ENCODE measurements at places on chromosomes 11 and 22.

DNA sequence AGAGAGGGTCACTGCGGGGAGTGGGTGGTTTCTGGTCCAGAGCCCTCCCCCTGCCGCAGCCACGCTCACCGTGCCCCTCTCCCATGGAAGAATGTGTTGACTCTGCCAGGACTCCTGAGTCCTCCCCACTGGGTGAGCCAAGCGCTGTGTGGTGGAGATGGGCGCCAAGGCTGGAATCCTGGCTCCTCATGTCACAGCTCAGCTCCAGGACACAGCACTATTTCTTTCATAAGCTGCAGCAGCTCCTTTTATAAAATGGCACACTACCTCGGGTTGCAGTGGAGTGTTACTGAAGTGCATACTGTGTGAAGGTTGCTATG, 83.9 kb downstream of the FEZ1 start:
- DNase-seq, result no peak

GRCh38 chr11:19952116-19952605, 208.1 kb downstream of the DBX1 start:
- no peak for DNase-seq

DNA sequence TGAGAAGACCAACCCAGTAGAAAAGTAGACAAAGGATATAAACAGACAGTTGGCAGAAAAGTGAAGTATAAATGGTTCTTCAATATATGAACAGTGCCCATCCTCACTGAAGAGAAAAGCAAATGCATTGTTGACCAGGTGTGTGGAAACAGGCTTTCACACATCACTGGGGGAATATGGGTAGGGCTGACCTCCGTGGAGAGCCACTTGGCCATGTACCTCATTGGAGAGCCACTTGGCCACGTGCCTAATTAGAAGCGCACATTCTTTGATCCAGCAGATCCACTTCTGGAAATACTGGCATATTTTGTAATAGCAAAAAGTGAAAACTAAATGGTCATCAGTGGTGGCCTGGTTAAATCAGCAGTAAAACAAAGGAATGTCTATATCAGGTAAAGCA, 43.2 kb downstream of the PPP6R3 start:
- DNase-seq, result no peak

GRCh38 chr11:64313491-64314145, 3.7 kb downstream of the TRMT112 start:
- DNase-seq, result no peak

GRCh38 chr11:33802194-33802950, 28.1 kb upstream of the FBXO3 start:
- peak; percentile 65 for DNase-seq

DNA sequence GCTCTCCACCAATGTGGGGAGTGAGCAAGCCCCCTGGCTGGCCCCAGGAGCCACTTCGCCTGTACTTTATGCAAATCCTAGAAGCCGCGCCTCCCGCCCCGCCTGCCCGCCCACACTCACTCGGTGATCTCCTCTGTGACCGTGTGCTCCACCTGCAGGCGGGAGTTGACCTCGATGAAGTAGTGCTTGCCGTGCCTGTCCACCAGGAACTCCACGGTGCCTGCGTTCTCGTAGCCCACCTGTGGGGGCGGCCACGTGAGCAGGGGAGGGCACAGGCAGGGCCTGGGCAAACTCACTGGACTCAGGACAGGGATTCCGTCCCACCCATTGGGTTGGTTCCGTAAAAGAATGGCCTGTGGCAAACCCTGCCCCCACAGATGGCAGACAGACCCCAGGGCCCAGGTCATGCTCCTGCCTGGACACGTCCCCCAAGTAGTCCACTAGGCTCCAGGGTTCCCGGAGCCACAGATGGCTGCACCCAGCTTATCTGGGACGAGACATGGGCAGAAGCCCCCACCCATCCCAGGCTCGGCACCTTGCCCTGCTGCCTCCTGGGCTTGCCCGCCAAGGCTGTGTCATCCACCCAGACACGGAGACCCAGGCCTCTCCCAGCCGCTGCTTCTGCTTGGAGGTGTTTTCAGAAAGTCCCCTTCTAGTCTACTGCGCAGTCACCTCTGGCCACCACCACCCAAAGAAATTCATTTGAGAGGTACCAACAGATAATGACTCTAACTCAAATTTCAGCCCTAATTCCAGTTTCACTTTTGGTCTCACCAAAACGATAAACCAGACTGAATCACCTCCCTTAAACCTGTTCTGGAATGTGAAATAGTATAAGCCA, 12.1 kb downstream of the LRFN4 start:
- DNase-seq, result peak; percentile 87

DNA sequence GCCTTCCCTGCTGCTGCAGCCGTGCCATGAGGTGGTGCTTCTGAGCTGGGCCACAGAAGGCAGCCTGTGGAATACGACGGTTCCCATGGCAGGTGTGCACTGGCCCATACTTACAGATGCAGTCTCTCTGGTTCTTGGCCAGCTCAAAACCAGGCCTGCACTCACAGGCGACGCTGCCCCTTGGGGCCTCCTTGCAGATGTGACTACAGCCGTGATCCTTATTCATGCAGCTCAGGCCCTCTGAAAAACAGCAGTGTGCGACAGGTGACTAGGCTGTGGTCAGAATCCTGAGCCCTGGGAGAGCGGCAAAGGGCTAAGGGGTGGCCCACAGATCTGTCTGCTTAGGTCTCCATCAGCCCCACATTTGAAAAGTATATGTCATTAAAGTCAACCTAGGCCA, 22.1 kb downstream of the SCUBE2 start:
- DNase-seq, result no peak

- no peak for DNase-seq
These were observed 16.9 kb upstream of the DBX1 start for GRCh38 chr11:20177136-20177535.

GRCh38 chr22:41848468-41848867, 15.6 kb downstream of the SREBF2 start:
- no peak for DNase-seq

DNA sequence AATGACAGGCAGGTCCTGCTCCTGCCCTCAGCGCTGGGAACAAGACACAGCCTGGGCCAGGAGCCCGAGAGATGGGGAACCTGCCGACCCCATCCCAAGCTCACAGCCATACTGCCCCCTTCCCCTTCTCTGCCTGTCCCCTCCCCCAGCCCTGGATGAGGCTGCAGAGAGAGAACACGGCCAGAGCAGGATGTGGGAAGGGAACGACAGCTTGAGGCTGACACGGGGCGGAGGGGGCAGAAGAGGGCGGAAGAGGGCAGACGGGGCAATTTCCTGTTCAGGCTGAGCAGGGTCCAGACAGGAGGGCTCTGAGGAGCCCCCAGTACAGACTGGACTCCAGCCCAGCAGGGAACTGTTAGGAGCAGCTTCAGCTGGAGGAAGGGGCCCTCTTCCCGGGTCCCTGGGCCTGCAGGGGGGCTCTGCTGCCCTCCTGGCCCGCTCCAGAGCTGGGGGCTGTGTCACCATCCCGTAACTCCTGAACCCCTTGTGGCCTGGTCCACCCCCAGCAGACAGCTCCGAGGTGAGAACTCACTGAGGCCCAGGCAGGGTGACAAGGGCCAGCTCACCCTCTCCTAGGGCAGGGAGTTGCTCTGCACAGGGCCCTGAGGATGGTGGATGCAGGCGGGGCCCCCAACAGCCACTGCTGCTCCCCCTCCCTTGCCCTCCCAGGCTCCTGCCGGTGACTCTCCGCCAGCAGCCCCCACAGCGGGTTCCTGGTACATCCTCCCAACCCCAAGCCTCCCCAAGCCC, 5.7 kb downstream of the CTSD start:
- DNase-seq, result peak; percentile 75

DNA sequence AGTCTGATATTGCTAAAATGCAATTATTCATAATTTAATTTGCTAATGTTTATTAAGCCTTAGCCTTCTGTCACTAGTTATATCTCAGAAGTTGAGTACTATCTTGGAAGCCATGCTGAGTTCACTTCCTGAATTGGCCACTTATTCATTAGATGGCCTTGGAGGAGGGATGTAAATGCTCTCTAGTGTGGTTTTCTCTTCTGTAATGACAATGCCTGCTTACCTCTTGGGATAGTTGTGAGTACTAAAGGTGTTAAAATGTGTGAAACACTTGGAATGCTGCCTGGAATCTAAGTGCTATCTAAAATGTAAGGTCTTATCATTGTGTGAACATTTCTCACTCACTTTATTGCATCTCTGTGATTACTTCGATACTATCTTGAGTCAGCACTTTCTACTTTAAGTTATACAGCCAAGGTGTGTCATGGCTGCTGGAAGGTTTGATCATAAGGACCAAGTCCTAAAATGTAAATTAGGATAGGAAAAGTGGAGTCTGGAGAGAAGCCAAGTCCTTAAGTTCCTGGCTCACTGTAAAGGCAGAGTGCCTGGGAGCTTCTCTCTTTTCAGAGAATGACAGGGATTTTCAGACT, 12.4 kb downstream of the GLYATL2 start:
- no peak for DNase-seq
